ENCODE measurements at places on chromosomes 7 and 10. TPM values are rescaled to one million over a fixed set of nuclear protein-coding genes. Genes with fewer than 3 reads are reported as not detected.

DNA sequence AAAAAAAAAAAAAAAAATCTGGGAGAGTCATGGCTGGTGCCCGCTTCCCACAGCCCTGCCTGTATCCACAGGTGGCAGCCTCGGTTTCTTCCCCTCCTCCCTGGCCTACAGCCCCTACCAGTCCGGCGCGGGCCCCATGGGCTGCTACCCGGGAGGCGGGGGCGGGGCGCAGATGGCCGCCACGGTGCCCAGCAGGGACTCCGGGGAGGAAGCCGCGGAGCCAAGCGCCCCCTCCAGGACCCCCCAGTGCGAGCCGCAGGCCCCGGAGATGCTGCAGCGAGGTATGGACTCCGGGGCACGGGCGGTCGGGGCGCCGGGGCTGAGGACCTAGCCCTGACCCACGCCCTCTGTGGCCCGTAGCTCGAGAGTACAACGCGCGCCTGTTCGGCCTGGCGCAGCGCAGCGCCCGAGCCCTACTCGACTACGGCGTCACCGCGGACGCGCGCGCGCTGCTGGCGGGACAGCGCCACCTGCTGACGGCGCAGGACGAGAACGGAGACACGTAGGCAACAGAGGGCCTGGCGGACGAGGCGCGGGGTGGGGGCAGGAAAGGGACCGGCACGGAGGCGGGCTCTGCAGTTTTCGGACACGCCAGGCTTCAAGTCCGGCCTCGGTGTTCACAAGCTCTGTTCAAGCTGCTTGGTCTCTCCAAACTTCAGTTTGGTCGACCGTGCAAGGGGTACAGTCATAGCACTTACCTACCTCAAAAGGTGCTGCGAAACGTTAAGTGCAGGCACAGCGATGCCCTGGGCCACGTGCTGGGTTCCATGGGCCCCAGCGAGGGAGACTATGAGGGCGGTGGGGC, 3.9 kb downstream of the NFKB2 start:
- peaks cover 60% of the 10 kb centered on the region for H3K36me3 ChIP-seq
- H3K27me3 ChIP-seq = no peaks in the 10 kb centered on the region
- H3K4me1 ChIP-seq = peaks cover 27% of the 10 kb centered on the region
- peak; percentile 97 for DNase-seq
- peak overlapping the region; percentile 60 for H3K4me3 ChIP-seq
- peak overlapping the region; percentile 92 for H3K27ac ChIP-seq

GRCh38 chr7:50603287-50603686, 38.1 kb upstream of the DDC start:
- no peak for DNase-seq
- no peaks in the 10 kb centered on the region for H3K4me1 ChIP-seq
- no peaks in the 10 kb centered on the region for H3K27me3 ChIP-seq
- H3K27ac ChIP-seq = no peak overlapping the region

- no peaks in the 10 kb centered on the region for H3K27me3 ChIP-seq
- no peaks in the 10 kb centered on the region for H3K4me1 ChIP-seq
- H3K27ac ChIP-seq = no peak overlapping the region
- no peak overlapping the region for H3K4me3 ChIP-seq
Observed at GRCh38 chr10:96097865-96098264, 32.2 kb upstream of the ZNF518A start.

- H3K4me3 ChIP-seq = no peak overlapping the region
- H3K27ac ChIP-seq = no peak overlapping the region
- no peaks in the 10 kb centered on the region for H3K36me3 ChIP-seq
- no peaks in the 10 kb centered on the region for H3K27me3 ChIP-seq
- H3K4me1 ChIP-seq = no peaks in the 10 kb centered on the region
Observed at GRCh38 chr10:35723992-35724391, 81.9 kb upstream of the FZD8 start.

DNA sequence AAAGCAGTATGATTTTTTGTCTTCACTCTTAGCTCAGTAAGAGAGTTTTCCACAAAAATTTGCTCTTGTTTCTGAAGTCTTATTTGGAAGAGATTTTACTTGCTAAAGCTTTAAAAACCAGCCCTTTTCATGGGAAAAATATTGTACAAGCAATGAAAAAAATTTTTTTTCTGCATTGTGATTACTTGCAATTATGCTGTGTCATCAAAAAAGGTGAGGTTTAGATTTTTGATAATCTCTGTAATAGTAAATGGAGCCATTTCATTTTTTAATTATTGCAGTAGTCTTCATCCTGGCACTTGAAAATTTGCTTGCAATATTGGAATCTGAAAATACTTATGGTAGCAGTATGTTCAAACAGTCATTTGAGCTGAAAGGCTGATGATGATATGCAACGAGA, 447.4 kb downstream of the SH2D4B start:
- H3K4me1 ChIP-seq = no peaks in the 10 kb centered on the region
- H3K27me3 ChIP-seq = no peaks in the 10 kb centered on the region
- no peak for DNase-seq
- H3K4me3 ChIP-seq = no peak overlapping the region

DNA sequence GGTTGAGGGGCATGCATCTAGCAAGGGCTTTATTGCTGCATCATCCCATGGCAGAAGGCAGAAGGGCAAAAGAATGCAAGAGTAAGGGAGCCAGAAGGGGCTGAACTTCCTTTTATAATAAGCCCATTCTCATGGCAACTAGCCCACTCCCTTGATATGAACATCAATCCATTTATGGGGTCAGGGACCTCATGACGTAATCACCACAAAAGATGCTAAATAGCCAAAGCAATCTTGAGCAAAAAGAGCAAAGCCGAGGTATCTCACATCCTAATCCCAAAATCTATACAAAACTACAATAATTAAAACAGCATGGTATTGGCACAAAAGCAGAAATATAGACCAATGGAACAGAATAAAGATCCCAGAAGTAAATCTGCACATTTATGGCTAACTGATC, 499.9 kb downstream of the ATRNL1 start:
- H3K4me3 ChIP-seq = no peak overlapping the region
- H3K36me3 ChIP-seq = no peaks in the 10 kb centered on the region
- H3K27me3 ChIP-seq = no peaks in the 10 kb centered on the region
- H3K27ac ChIP-seq = no peak overlapping the region
- no peak for DNase-seq
- no peaks in the 10 kb centered on the region for H3K4me1 ChIP-seq

- peaks cover 12% of the 10 kb centered on the region for H3K4me1 ChIP-seq
- no peak overlapping the region for H3K27ac ChIP-seq
- H3K4me3 ChIP-seq = no peak overlapping the region
- DNase-seq = no peak
- H3K36me3 ChIP-seq = no peaks in the 10 kb centered on the region
Observed at GRCh38 chr7:29613100-29613499, 49.5 kb downstream of the PRR15 start.

DNA sequence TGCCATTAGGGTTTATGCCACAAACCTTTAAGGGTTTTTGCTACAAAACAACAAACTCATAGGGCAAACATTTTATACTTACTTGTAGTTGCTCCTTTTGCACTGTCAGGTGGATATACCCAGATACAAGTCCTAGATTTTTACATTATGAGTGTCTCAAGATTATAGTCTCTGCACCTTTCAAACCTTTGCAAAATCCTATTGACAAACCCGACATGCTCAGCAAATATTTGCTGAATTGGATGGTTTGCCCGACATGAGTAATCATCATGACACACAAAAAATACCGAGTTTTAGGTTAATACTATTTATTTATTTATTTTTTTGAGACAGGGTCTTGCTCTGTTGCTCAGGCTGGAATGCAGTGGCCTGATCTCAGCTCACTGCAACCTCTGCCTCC, 117.3 kb downstream of the SLC25A13 start:
- no peak overlapping the region for H3K4me3 ChIP-seq
- H3K4me1 ChIP-seq = no peaks in the 10 kb centered on the region
- H3K36me3 ChIP-seq = peaks cover 26% of the 10 kb centered on the region
- H3K27me3 ChIP-seq = no peaks in the 10 kb centered on the region
- no peak overlapping the region for H3K27ac ChIP-seq

GRCh38 chr10:129901389-129902006, 62.6 kb downstream of the EBF3 start:
- no peaks in the 10 kb centered on the region for H3K27me3 ChIP-seq
- no peak overlapping the region for H3K27ac ChIP-seq
- peaks cover 5% of the 10 kb centered on the region for H3K4me1 ChIP-seq
- DNase-seq = no peak

- H3K4me3 ChIP-seq = no peak overlapping the region
- no peaks in the 10 kb centered on the region for H3K4me1 ChIP-seq
- no peaks in the 10 kb centered on the region for H3K36me3 ChIP-seq
- H3K27me3 ChIP-seq = no peaks in the 10 kb centered on the region
- H3K27ac ChIP-seq = no peak overlapping the region
- DNase-seq = no peak
Observed at GRCh38 chr7:41867639-41868280, 164.9 kb upstream of the INHBA start.

DNA sequence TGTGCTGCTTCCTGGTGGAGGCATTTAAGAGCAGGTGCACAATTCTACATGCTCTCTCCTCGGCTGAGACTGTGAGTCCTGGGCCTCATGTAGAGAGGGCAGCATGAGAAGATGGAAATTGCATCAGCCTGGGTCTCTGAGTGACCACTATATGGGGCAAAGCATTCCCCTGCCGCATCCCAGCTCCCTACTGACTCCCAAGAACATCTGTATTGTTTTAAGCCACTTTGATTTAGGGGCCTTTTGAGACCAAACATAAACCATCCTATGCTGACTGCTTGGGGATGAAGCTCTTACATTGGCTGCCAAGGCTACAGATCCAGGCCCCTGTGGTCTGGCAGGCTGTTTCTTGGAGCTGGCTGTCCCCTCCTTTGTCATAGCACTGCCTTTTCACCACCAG, 101.3 kb upstream of the TBX20 start:
- no peaks in the 10 kb centered on the region for H3K4me1 ChIP-seq
- H3K36me3 ChIP-seq = no peaks in the 10 kb centered on the region
- no peak overlapping the region for H3K4me3 ChIP-seq
- DNase-seq = no peak
- H3K27me3 ChIP-seq = no peaks in the 10 kb centered on the region

GRCh38 chr7:32916006-32916405, 24.4 kb upstream of the KBTBD2 start:
- no peaks in the 10 kb centered on the region for H3K27me3 ChIP-seq
- peaks cover 61% of the 10 kb centered on the region for H3K36me3 ChIP-seq
- no peak overlapping the region for H3K4me3 ChIP-seq

DNA sequence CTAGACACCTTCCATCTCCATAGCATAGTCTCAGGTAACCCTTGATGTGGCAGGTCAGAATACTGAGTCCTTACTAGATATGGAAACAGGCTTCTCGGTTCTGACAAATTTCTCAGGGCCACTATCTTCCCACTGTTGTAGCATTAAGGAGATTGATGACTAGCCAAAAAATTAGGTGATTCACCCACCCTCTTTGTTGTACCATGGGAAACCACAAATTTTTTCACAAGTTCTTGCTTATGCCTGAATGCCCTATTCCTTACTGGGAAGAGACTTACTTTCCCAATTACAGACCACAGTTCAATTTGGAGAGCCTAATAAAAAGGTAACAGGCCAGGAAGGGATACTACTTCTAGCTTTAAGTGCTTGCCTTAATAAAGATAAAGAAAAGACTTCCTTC, 948.8 kb downstream of the GRM8 start:
- no peak overlapping the region for H3K27ac ChIP-seq
- H3K36me3 ChIP-seq = no peaks in the 10 kb centered on the region
- H3K27me3 ChIP-seq = no peaks in the 10 kb centered on the region
- H3K4me3 ChIP-seq = no peak overlapping the region

- peak within 1 kb of the TSS; percentile 66 for H3K4me3 ChIP-seq
- peak; percentile 64 for DNase-seq
- H3K27ac ChIP-seq = peak within 1 kb of the TSS; percentile 73
- no peaks in the 10 kb centered on the region for H3K36me3 ChIP-seq
Observed at GRCh38 chr7:32070406-32071360, at the start of gene PDE1C. TSS of gene PDE1C (minus strand) at chr7:32070407.

DNA sequence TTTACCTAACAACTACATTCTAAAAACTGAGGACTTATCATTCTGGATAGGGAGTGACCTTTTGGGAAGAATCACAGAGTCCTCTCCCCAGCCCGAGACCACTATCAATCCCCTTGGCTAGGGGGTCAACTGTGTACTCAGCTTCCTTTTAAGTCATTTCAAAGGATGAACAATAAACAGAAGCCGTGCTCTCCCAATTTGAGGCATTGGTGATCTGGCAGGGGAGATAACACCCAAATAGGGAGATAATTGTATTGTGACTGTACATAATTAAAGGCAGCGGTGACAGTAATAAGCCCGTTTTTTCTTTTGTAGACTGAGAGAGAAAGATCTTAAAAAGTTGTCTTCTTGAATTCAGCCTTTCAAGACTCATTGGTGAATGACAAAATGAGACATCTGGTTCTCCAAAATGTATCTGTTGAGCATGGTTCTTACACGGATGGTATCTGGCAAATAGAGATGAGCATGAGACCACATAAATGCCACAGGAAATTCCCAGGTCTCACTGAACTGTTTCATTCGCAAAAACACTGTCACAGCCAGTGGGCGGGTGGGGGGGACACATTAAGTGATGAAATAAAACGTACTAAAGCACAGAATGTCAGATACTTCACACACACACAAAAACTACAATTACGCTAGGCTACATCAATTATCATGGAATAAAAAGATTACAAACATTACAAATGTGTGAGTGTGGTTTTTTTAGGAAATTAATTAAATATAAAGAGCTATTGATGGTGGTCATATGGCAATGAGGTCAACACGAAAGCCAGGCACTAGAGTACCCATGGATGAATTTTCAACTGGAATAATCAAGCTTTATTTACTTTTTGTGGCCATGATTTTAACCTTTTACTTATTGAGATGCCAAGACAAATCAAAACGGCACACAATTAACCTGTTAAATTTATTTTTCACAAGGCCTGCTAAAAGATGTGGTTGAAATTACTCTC, 108.4 kb downstream of the HIPK2 start:
- no peak overlapping the region for H3K27ac ChIP-seq
- H3K4me1 ChIP-seq = peaks cover 66% of the 10 kb centered on the region
- no peaks in the 10 kb centered on the region for H3K27me3 ChIP-seq
- no peak overlapping the region for H3K4me3 ChIP-seq
- DNase-seq = no peak

- DNase-seq = no peak
- no peak overlapping the region for H3K27ac ChIP-seq
- H3K36me3 ChIP-seq = no peaks in the 10 kb centered on the region
- no peak overlapping the region for H3K4me3 ChIP-seq
Observed at GRCh38 chr7:19963695-19964094, 190.3 kb upstream of the TMEM196 start.

DNA sequence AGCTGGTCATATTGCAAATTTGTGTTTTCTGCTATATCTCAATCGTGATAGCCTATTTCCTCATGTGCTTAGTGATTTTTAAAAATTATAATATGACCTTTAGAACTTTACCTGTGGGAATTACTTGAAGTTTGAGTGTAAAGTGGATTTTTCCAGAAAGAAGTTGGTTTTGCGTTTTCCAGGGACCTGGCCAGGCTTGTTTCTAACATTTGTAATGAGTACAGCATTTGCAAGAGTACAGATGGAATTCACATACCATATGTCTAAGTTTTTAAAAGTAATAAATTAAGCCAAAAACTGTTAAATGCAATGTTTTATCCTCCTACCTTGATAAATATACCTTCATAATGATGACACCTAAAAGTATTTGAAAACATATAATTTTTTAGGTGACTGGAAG, 443.2 kb downstream of the REEP3 start:
- no peaks in the 10 kb centered on the region for H3K4me1 ChIP-seq
- H3K27ac ChIP-seq = no peak overlapping the region
- DNase-seq = no peak
- no peak overlapping the region for H3K4me3 ChIP-seq
- no peaks in the 10 kb centered on the region for H3K36me3 ChIP-seq

Gene NXPH1
- not detected for total RNA-seq

Gene AKR1C3
- total RNA-seq = 228 TPM

Gene CYP3A4
- 1.7 TPM for total RNA-seq

Gene BTBD16
- total RNA-seq = not detected

Gene HNRNPH3
- 38.0 TPM for total RNA-seq

Gene SCIN
- 46.6 TPM for total RNA-seq

Gene DDIT4
- 89.9 TPM for total RNA-seq

Gene STMP1
- 15.2 TPM for total RNA-seq

Data from stomach (tissue), 19 donors.